Calu3 (cell line): ENCODE measurements at places on chromosomes 1 and 21.
A peak's percentile ranks its signal among the peaks of the same experiment; 100 is the strongest.

DNA sequence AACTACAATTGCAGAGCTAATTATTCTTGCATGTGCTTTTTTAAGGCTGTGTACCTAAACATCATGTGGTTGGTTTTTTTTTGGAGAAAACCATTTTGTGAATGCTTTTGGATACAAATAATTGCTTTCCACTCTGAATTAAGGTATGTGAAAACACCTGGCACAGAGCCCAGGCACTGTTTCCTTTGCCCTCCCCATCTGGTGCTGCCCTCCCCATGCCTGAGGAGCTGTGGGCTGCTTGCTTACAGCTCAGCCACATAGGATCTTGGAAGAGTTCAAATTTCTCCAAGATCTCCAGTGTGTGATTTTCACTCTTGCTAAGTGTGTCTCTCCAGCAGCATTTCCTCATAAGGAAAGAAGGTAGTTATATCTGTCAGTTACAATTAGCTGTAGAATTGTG, 27.8 kb downstream of the DNM3 start:
- DNase-seq: peak; percentile 20

DNA sequence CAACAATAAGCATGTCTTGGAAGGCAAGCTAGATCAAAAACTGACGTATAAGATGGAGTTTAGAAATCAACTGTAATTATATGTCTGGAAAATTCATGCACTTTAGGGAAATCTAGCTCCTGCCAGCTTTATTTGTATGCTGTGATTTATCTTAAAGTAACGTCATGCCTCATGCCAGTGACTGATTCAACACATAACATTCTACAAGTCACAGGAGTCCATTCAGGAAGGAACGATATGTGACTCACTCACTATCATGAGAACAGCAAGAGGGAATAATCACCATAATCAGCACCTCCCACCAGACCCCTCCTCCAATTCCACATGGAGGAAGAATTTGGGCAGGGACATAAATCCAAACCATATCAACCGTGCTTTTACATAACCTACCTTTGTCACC, 682.4 kb upstream of the ADAMTS5 start:
- DNase-seq: no peak

- DNase-seq: no peak
Observed at GRCh38 chr1:81574408-81574807, 226.3 kb upstream of the ADGRL2 start.

GRCh38 chr1:115840605-115841460, at the start of gene NHLH2:
Gene NHLH2, minus strand, starts transcription at chr1:115841126. Its CDS starts 2,754 bp downstream, at chr1:115838372.
- DNase-seq: no peak

- DNase-seq: no peak
Observed at GRCh38 chr1:203914292-203914691, 52.9 kb downstream of the SNRPE start.

GRCh38 chr1:103145449-103145848, 37.1 kb upstream of the COL11A1 start:
- no peak for DNase-seq

DNA sequence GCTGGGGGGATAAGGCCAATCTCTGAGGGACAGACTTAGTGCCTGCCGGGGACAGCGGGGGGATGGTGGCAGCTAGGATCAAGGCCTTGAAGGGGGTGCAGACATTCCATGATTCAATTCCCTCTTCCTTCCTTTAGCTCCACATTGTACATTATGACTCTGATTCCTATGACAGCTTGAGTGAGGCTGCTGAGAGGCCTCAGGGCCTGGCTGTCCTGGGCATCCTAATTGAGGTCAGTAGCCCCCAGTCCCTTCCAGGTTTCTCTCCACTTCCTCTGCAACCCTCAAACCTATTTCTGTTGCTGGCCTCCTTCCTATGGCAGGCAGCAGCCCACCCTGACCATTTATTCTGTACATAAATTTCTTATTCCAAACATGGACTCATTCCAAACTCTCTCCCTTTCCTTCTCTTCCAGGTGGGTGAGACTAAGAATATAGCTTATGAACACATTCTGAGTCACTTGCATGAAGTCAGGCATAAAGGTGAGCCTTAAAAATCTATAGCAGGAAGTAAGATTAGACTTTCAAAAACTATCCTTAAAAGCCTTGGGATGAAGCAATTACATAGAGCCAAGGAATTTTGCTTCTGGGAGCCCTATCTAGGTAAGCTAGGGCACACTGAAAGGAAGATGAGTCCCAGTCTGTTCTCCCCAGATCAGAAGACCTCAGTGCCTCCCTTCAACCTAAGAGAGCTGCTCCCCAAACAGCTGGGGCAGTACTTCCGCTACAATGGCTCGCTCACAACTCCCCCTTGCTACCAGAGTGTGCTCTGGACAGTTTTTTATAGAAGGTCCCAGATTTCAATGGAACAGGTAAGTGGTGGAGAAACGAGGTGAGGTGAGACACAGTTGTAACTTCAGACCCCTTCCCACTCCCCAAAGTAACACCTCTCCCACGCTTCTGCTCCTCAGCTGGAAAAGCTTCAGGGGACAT, 5.1 kb downstream of the CA14 start:
- DNase-seq: peak; percentile 30

- DNase-seq: no peak
Observed at GRCh38 chr1:18470671-18471355, 9.9 kb upstream of the KLHDC7A start.

- DNase-seq: no peak
Observed at GRCh38 chr1:15803380-15803779, 4.1 kb downstream of the UQCRHL start.

DNA sequence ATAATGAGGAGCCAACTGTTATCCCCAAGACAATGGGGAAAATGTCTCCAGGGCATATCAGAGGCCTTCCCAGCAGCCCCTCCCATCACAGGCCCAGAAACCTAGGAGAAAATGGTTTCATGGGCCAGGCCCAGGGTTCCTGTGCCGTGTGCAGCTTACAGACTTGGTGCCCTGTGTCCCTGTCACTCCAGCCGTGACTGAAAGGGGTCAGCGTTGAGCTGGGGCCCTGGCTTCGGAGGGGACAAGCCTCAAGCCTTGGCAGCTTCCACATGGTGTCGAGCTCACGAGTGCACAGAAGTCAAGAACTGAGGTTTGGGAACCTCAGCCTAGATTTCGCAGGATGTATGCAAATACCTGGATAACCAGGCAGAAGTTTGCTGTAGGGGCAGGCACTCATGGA, 18.1 kb downstream of the SIPA1L2 start:
- DNase-seq: no peak

DNA sequence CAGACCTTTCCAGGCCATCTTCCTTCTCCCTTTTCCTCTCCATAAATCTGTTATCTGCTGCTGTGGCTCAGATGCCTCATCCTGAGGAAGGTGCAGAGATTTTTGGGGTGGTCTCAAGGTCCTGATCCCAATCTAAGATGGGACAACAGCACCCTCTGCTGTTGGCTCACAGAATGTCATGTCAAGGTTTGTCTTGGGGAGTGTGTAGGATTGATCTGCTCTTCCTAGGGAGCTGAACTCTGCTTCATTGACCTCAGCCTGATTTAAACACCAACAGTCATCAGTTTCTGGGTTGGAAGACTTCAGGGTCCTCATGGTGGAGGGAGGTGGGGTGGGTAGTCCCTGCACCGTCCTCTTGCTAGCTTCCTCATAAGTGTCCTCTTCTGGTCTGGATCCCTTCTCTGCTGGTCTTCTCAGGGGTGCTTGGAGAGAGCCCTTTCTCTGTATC, 62.8 kb upstream of the LAX1 start:
- peak; percentile 55 for DNase-seq

GRCh38 chr1:222643606-222643937, 25.7 kb downstream of the MIA3 start:
- DNase-seq: peak; percentile 41

- no peak for DNase-seq
Observed at GRCh38 chr1:31831397-31832378, 15.9 kb upstream of the SPOCD1 start.

- DNase-seq: no peak
Observed at GRCh38 chr1:195941314-195941713, 666.9 kb downstream of the KCNT2 start.

DNA sequence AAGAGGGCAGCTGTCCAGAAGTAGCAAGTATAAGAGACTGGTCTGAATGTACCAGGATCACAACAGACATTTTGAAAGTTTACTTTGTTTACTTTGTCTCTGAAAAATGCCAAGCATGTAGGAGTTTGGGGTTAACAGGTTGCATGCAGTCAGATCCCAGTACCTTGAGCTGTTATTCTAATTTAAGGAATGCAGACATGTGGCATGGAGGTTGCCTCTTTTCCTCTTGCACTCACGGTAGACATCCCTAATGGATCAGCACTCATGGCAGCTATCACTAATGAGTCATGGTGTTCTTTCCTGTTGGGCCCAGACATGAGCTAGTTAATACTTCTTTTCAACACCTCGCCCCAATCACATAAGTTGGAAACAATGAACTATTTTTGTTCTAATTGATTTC, 67.3 kb downstream of the GADD45A start:
- DNase-seq: no peak

GRCh38 chr1:215521279-215521678, 45.8 kb upstream of the KCTD3 start:
- DNase-seq: no peak

DNA sequence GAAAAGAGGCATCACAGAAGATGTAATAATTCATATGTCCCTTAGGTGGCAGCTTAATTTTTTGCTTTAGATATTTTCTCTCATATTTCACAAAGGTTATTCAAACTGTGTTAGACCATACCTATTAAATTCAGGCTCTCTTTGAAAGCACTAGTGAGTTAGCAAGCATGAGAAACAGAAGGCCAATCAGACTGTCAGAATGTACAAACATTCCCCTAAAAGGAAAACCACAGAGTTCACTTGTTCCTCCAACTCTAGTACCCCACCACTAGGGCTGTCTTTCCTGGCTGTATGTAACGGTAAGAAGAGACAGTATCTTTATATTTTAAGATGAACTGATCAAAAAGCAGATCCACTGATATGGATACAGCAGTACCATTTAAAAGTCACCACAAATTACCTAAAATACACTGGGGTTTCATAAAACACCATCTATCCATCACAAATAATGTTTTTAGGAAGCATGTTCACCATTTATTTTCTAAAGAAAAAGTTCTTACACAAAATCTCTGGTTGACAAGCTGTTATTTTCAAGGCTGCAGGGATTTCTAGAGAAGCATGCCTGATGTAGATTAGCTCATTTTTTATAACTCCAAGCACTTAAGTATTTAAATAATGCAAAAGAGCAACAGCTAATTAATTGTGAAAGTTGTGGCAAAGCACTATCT, 1.8 kb downstream of the ARPC5 start:
- peak; percentile 31 for DNase-seq

GRCh38 chr1:116769104-116769452, 14.8 kb downstream of the CD2 start:
- DNase-seq: no peak
